Heart left ventricle (tissue), 16 donors: ENCODE measurements at places on chromosomes 3 and 15.

GRCh38 chr3:58679974-58680666 lies 13.5 kb upstream of the FAM3D start:
- H3K4me1 ChIP-seq: no peaks in the 10 kb centered on the region
- no peak overlapping the region for H3K4me3 ChIP-seq
- no peaks in the 10 kb centered on the region for H3K36me3 ChIP-seq

GRCh38 chr3:65712140-65712539 lies 326.6 kb downstream of the MAGI1 start:
- H3K27me3 ChIP-seq: no peaks in the 10 kb centered on the region
- no peaks in the 10 kb centered on the region for H3K36me3 ChIP-seq
- no peak for DNase-seq

GRCh38 chr3:32946973-32947788 lies 4.3 kb upstream of the CCR4 start:
- H3K36me3 ChIP-seq: no peaks in the 10 kb centered on the region
- no peaks in the 10 kb centered on the region for H3K27me3 ChIP-seq

DNA sequence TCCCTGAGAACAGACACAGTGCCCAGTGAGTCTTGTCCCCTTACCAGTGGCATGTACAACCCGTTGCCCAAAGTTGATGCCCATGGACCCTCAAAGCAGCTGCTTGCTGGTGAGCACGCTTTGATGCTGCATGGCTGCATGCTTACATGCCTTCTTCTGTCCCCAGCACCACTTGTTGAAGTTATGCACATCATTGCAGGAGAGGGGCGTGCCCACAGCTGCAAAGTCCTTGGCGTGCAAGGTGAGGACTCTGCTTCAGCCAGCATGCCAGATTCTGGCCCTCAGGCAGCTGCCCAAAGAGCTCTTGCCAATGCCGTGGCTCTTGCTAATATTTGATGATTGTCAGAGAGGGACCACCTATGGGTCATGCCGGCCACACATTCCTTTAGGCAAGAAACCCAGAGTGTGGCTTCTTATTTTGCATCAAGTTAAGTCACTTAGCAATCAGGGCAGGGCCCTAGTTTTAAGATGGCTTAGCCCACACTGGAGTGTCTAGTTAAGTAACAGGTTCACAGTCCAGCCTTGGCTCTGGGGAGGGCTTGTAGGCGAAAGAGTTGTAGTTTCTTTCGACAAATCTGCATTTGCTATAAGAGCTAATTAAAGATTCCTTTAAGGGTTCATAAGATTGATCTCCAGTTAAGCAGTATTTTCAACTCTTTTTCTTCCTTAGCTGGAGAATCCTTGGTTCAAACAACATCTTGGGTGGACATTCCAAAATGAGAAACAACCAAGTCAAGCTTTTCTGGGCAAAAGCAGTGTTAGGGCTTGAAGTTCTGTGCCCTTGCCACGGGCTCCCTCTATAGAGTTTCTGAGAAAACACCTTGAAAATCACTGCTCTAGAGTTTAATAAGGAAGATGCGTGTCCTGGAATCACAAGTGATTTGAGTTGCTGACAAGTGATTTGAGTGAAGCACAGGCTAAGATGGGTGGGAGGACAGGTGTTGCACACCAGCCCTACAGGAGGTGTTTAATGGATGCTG lies 128.6 kb downstream of the SLCO3A1 start:
- no peak overlapping the region for H3K27ac ChIP-seq
- no peaks in the 10 kb centered on the region for H3K27me3 ChIP-seq

DNA sequence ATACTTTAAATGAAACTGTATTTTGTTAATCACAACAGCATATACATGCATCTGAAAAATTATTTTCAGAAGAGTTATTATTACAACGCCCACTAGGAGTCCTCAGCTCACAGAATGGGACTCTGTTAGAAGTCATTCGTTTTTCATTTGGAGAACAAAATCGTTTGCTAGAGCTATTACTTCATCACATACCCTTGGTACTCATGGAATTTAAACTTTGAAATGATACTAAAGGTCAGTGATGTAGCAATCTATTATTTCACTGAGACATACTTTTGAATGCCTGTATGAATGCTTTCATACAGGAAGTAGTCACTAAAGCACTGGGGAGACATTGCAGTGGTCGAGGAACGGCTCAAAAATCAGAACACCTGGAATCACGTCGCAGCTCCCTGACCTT lies 198.1 kb downstream of the MBNL1 start:
- H3K27me3 ChIP-seq: no peaks in the 10 kb centered on the region
- H3K36me3 ChIP-seq: peaks cover 7% of the 10 kb centered on the region
- no peak overlapping the region for H3K4me3 ChIP-seq
- DNase-seq: no peak
- H3K4me1 ChIP-seq: peaks cover 7% of the 10 kb centered on the region

DNA sequence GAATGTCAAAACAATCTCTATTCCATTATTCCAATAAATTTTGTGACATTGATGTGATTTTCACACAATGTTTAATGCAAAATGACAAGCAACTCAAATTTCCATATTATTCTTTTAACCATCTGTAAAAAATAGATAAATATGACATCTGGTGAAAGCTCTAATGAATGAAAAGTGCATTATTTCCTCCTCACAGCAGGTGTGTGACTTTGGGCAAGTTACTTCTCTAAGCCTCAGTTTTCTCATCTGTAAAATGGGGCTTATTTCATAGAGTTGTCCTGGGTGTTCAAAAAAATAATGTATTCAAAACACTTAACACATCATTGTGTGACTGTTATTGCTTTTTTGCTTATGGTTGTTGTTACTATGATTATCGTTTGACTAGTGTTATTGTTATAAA lies 70.4 kb downstream of the THBS1 start:
- no peak overlapping the region for H3K27ac ChIP-seq
- H3K4me1 ChIP-seq: no peaks in the 10 kb centered on the region
- H3K4me3 ChIP-seq: no peak overlapping the region
- no peaks in the 10 kb centered on the region for H3K27me3 ChIP-seq
- no peak for DNase-seq

- DNase-seq: no peak
- H3K4me1 ChIP-seq: peaks cover 8% of the 10 kb centered on the region
- no peak overlapping the region for H3K4me3 ChIP-seq
- no peak overlapping the region for H3K27ac ChIP-seq
- no peaks in the 10 kb centered on the region for H3K36me3 ChIP-seq
These were observed 465.8 kb upstream of the PROK2 start for GRCh38 chr3:72250725-72251124.

GRCh38 chr3:122587572-122587971 lies 10.1 kb downstream of the PARP15 start:
- no peaks in the 10 kb centered on the region for H3K36me3 ChIP-seq
- no peaks in the 10 kb centered on the region for H3K27me3 ChIP-seq
- DNase-seq: no peak
- no peak overlapping the region for H3K27ac ChIP-seq

- H3K27me3 ChIP-seq: no peaks in the 10 kb centered on the region
- no peak overlapping the region for H3K4me3 ChIP-seq
- no peak overlapping the region for H3K27ac ChIP-seq
These were observed 54.4 kb downstream of the ULK4 start for GRCh38 chr3:41907330-41908073.

GRCh38 chr3:69698728-69699127 lies 40.5 kb upstream of the MITF start:
- no peaks in the 10 kb centered on the region for H3K36me3 ChIP-seq
- no peaks in the 10 kb centered on the region for H3K4me1 ChIP-seq
- no peaks in the 10 kb centered on the region for H3K27me3 ChIP-seq
- no peak for DNase-seq
- no peak overlapping the region for H3K27ac ChIP-seq
- H3K4me3 ChIP-seq: no peak overlapping the region

DNA sequence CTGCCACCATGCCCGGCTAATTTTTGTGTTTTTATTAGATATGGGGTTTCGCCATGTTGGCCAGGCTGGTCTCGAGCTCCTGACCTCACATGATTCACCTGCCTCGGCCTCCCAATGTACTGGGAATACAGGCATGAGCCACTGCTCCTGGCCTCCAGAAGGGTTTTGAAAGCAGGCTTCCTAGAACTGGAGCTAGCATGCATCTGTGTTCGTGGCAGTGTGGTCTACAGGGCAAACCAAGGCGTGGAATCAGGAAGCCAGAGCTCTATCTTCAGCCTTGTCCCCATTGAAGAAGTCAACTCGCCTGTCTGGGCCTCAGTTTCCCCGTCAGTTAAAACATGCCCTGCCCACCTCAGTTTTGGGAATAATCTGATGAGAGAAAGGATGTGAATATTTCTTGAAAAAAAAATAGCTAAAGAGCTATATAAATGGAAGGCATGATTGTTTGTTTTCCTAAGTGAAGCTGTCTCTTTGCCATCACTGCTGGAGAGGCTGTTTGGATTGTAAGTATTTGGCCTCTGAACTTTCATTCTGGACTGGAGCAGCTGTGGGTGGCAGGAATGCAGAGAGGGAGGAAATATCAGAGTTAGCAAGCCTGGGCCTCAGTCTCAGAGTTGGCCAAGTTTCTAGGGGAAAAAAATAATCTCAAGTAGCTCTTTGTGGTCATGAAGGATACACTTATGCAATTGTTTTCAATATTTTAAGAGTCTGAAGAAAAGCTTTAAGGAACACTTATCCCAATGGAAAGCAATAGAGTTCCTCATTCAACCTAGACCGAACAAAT lies 36.5 kb upstream of the UACA start:
- H3K27ac ChIP-seq: peak overlapping the region; percentile 36
- peak; percentile 48 for DNase-seq
- no peaks in the 10 kb centered on the region for H3K36me3 ChIP-seq
- H3K27me3 ChIP-seq: no peaks in the 10 kb centered on the region
- peaks cover 43% of the 10 kb centered on the region for H3K4me1 ChIP-seq

DNA sequence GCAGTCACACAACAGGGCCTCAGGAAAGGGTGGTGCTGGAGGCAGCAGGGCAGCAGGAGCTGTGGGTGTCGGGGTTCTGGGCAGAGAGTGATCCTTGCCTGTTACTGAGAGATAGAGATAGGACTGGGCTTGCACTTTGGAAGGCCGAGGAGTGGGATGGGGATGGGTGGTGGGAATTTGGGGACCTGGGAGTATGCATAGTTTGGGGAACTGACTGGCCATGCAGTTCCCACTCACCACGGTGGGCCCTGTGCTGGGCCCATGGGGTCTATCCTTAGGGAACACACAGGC lies 192.5 kb upstream of the LINGO1 start:
- H3K4me3 ChIP-seq: no peak overlapping the region
- no peaks in the 10 kb centered on the region for H3K36me3 ChIP-seq
- no peak for DNase-seq
- no peak overlapping the region for H3K27ac ChIP-seq
- H3K27me3 ChIP-seq: peaks cover 13% of the 10 kb centered on the region

DNA sequence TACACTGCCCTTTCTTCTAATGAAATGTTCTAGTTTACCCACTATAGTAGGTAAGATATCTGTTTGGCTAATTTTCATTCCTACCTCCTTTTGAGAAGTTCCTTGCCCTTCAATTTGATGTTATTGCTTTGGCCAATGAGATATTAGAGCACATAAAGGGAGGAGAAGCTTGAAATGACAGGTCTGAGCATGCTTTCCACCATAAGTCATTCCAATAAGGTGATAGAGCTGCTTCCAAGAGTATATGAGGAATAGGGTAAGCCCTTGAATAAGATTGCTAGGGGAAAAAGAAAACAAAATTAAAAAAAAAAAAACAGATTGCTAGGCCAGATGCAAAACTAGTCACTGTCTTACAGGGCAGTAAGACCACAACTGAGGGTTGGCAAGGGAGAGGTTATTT lies 78.9 kb upstream of the TRIM42 start:
- H3K27ac ChIP-seq: no peak overlapping the region
- no peaks in the 10 kb centered on the region for H3K36me3 ChIP-seq
- H3K4me3 ChIP-seq: no peak overlapping the region
- peaks cover 21% of the 10 kb centered on the region for H3K4me1 ChIP-seq

GRCh38 chr3:168037020-168037419 lies 58.7 kb downstream of the GOLIM4 start:
- H3K4me1 ChIP-seq: peaks cover 6% of the 10 kb centered on the region
- H3K27ac ChIP-seq: no peak overlapping the region
- H3K27me3 ChIP-seq: no peaks in the 10 kb centered on the region
- peaks cover 73% of the 10 kb centered on the region for H3K36me3 ChIP-seq
- no peak overlapping the region for H3K4me3 ChIP-seq

- no peaks in the 10 kb centered on the region for H3K4me1 ChIP-seq
- no peak overlapping the region for H3K27ac ChIP-seq
- no peak overlapping the region for H3K4me3 ChIP-seq
- H3K36me3 ChIP-seq: no peaks in the 10 kb centered on the region
- no peak for DNase-seq
These were observed 106.9 kb upstream of the SLCO2A1 start for GRCh38 chr3:134136604-134137003.

GRCh38 chr15:63572749-63573464 lies 24.3 kb upstream of the FBXL22 start:
- no peak overlapping the region for H3K27ac ChIP-seq
- H3K4me1 ChIP-seq: no peaks in the 10 kb centered on the region
- no peaks in the 10 kb centered on the region for H3K27me3 ChIP-seq
- DNase-seq: no peak
- H3K36me3 ChIP-seq: peaks cover 97% of the 10 kb centered on the region

DNA sequence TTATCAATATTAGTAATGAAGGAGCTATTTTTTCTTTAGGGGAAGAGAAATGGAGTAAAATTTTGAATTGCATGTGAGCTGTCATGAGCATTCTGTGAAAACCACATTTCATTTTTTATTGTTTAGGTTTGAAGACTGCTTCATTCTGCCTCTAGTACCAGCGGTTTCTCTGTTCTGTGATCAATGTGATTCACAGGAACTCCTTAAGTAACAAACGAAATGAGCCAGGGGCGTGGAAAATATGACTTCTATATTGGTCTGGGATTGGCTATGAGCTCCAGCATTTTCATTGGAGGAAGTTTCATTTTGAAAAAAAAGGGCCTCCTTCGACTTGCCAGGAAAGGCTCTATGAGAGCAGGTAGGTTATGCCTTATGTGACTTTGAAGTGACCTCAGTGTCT lies 13.0 kb downstream of the NIPA2 start:
- H3K27me3 ChIP-seq: no peaks in the 10 kb centered on the region
- H3K27ac ChIP-seq: no peak overlapping the region
- DNase-seq: no peak
- H3K36me3 ChIP-seq: no peaks in the 10 kb centered on the region

DNA sequence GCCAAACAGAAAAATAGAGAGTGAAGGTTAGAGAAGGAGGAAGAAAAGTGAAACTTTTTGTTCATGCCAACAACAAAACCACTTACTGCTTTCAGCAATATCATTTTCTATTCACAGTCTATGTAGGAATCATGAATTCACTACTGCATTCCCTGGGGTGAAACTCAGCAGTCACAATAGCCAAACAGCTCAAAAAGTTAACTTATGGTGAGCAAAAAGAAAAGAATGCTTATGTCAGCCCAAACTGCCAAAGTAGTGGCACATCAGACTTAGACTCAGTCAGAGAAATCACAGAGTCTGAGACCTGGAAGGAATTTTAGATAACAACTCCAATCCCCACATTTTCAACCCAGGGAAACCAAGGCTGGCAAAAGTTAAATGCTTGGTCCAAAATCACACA lies 238.7 kb upstream of the TMCO5A start:
- H3K36me3 ChIP-seq: no peaks in the 10 kb centered on the region
- H3K4me3 ChIP-seq: no peak overlapping the region
- no peaks in the 10 kb centered on the region for H3K4me1 ChIP-seq
- DNase-seq: no peak
